ENCODE measurements at places on chromosomes 7 and 10.

GRCh38 chr7:94957061-94957460 is 49.7 kb downstream of the PPP1R9A start:
- no peak for DNase-seq

DNA sequence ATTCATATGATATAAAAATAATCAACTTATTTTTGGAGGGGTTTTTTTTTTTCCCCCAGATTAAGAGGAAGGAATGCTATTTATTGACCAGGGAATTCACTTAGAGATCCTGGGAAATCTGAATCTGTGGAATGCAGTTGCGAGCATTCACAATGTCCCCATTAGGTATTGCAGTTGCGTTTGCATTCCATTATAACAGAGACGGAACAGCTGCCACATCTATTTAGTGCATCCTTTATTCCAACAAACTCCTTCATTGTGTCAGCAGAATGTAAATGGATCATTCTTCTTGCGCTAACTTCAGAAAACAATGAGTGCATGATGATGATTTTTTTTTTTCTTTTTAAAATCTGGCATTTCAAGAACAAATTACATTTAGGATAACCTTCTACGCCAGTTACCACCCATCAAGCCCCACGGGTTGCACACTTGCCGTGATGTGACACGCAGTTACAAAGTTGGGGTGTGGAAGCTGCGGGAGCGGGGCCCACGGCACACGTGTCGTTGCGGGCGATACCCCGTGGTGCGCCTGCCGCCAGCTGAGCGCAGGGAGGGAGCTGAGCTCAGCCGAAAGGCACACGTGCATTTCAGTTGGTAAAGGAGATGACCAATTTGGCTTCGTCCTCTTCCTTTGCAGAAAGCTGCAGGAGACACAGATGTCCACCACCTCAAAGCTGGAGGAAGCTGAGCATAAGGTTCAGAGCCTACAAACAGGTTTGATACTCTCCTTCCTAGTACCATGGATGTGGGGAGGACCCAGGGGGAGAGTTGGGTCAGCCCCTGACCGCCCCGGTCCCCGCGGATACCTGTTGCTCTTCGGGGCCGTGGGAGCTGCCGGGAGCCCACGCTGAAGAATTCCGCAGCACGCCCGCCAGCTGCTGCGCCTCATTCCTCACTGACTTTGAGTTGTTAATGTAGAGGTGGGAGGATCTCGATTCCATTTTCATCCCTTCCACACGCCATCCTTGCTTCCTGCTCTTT is 175.3 kb upstream of the SH2B2 start:
- no peak for DNase-seq

GRCh38 chr7:77707504-77707992 is 11.3 kb downstream of the RSBN1L start:
- DNase-seq = no peak

GRCh38 chr7:157047148-157047547 is 36.7 kb upstream of the MNX1 start:
- no peak for DNase-seq

DNA sequence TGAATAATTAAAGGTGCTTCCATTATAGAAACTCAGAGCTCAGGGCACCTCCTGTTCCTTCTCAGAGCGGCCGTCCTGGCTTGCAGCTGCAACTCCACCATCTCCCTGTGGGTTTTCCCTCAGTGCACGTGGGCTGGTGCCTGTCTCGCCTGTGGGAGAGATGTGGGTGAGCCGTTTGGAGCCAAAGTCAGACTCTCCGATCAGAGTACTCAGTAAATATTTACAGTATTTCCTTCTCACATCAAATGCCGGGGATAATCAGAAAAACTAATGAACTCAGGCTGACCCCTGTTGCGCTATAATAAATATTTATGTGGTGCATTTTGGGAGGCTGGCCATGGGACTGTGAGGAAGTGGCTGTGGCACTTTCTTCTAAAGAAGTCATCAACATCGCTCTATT is 155.8 kb upstream of the HABP2 start:
- DNase-seq = peak; percentile 66

DNA sequence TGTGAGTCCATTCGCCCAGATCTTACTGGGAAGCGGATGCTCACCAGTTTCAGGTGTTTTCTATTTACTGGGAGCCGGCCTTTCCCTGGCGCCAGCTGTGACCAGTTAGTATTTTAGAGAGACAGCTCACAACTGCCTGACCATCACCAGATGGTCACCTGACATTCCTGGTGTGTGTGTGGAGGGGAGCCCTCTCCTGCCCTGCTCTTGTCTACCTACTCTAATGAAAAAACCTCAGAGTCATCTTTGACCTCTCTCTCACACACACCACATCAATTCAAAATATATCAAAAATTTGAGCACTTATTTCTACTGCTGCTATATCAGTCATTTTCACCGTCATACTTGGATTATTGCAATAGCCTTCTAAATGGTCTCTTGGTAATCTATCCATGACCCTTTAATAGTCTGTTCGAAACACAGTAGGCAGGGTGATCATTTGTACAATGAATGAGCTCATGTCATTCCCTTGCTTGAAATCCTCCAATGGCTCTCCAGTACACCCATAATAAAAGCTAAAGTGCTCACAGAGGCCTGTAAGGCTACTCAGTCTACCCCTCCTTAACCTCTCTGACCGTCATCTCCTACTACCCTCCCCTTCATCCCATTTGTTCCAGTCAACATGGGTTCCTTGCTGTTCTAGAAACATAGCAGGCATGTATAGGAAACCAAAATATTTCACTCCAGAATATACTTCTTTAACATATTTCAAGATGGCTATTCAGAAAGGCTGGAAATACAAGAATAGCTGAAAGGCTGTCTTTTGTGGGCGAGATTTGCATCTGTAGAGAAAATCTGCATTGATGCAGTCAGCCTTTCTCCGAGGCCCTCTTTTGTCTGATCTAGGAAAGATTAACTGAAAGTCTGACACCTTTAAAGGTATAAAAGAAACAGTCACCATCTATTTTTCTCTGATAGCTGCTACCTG is 17.5 kb upstream of the NT5C3A start:
- no peak for DNase-seq

DNA sequence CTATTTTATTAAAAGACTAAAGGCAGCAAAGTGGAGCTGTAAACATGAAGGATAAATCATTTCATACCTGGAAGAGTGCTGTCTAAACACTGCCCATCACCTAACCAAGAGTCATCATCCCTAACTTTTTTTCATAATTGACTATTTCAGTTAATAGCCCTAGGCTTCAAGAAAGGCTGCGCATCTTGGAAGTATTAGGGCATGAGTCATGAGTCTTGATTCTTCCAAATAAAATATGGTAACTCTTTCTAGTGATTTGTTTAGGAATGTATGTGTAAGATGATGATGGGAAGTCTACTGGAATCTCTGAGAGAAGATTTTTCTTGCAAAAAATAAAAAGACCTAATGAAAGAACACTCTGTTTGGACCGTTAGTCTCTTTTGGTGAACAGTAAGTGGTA is 207.7 kb upstream of the AHR start:
- no peak for DNase-seq

- DNase-seq = peak; percentile 73
These were observed 101.7 kb upstream of the SVIL start for GRCh38 chr10:29736366-29737073.

DNA sequence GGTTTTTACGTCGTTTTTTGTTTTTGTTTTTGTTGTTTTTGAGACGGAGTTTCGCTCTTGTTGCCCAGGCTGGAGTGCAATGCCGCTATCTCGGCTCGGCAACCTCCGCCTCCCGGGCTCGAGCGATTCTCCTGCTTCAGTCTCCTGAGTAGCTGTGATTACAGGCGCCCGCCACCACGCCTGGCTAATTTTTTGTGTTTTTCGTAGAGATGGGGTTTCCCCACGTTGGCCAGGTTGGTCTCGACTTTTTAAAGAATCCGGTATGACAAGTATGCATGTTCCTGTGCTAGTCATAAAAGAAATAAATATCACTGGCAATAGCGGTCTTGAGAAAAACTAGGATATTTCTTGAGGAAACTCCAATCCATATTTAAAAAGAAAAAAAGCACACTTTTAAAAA is 2.7 kb upstream of the ARL4A start:
- no peak for DNase-seq

DNA sequence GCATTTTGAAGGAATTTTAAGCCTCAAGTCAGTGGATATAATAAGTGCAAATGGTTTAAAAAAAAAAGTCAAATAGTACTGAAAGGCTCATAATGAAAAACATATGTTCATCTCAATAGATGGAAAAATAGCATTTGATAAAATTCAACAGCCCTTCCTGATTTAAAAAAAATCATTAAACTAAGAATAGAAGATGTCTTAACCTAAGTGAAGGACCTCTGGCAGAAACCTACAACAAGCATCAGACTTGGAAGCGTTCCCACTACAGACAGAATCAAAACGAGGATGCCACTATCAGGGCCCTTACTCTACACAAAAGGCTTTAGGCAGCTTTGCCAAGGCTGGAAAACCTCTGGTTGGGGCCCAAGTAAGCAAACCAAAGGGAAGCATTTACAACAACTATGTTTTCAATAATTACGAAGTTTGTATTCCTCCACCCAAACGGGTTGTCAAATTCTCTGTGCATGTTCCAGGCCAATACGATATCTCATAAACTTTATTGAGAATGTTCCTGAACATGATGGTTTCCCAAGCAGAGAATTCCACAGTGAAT is 45.1 kb downstream of the CYTH3 start:
- no peak for DNase-seq

DNA sequence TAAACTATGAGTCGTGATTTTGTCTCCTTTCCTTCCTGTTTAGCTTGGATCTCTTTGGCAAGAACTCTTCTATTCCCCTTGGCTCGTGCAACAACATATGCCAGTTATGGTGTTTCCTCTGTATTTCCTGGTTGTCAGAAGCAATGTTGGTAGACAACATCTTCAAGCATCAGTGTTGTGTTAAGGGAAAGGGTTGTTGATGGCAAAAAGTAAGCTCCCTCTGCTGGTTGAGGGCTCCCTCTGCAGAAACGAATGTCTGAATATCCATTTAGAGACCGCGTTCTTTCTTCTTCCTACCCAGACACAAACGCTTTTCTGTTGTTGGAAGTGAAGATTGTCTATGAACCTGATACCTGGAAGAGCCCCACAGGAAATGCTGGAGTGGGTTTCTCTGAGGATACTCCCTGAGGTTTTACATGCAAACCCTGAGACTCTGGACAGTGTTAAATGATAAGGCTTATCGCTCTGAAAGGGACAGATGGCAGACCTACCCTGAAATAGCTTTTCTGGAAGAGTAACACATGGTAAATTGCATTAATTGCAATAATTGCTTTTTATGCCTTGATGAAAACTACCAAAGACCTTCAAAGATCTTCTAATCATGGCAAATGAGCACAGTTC is 23.5 kb upstream of the C1QL3 start:
- DNase-seq = peak; percentile 33

GRCh38 chr10:58755677-58756076 is 243.0 kb downstream of the BICC1 start:
- no peak for DNase-seq

- no peak for DNase-seq
These were observed 102.0 kb upstream of the DKK1 start for GRCh38 chr10:52212062-52212461.

- DNase-seq = no peak
These were observed 113.9 kb downstream of the FZD1 start for GRCh38 chr7:91378131-91378530.

DNA sequence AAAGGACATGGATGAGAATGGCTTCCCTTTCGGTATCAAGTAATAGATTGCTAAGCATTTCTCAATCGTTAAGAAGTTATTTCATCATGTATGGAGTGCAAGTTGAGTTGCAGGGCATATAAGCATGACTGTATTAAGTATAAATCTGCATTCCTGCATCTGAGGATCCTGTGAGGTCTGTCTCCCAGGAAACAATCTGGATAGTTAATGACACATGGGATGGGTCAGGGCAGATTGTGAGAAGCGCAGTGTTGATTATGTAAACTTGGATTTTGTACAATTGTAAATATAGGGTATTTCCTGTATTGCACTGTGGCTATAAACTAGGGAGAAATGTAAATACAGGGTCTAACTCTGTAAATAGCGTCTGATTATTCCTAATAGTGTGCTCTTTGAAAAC is 102.6 kb downstream of the PLXDC2 start:
- DNase-seq = peak; percentile 78

DNA sequence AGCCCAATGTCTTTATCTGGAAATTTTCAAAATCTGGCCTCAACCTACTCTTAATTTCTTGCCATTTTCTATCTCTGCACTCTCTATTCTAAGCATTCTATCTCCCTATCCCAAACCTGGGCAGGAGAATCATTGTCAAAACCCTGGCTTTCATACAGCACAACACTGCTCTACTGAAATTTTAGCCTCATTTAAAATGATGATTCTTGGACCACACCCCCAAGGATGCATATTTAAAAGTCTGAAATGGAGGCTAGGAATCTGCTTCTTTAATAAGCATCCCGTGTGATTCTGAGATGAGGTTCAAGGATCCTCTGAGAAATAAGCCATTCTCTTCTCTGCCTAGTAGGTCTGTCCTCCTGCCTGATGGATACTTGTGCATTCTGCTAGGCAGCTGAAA is 50.8 kb upstream of the EGR2 start:
- no peak for DNase-seq

GRCh38 chr7:6886198-6886597 is 60.1 kb upstream of the CCZ1B start:
- DNase-seq = no peak

- DNase-seq = no peak
These were observed 96.0 kb upstream of the JCAD start for GRCh38 chr10:30155401-30155800.

- no peak for DNase-seq
These were observed 169.6 kb upstream of the PODXL start for GRCh38 chr7:131726031-131726430.

DNA sequence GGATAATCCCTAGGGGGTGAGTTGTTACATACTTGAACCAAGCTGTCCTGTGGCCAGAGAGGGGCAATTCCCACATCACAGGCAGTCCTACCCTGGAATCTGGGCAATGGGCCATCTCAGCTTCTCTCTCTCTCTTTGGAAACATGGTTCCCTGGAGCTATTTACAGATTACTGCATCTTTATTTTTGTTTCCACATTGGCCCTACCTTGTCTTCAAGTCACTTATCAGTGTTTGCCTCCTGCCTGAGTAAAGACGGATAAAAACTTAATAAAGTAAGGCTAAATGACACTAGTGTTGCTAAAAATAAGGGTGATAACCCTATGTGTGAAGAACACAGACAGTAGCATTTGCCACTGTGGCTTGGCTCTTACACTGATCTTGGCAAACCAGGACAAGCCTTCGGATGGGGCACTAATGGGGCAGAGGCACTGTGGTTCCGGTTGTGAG is 228.2 kb downstream of the GFRA1 start:
- DNase-seq = no peak

GRCh38 chr10:132146941-132147915 is 39.5 kb upstream of the DPYSL4 start:
- DNase-seq = no peak

DNA sequence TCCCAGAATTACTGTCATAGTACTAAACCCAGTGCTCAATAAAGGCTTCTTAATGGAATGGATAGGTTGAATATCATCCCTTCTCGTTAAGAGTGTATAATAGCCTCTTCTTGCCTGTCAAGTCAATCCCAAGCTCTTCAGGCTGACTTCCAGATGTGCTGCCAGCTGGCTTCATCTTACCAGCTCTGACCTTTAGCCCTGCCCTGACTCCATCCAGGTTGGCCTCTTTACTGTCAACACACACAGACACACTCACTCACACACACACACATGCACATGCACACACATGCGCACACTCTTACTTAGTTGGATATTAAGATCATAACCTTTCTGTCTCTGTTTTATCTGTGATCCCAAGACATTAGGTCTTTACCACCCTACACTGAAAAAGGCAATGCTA is 49.1 kb downstream of the ASB4 start:
- DNase-seq = no peak

- DNase-seq = no peak
These were observed 25.3 kb upstream of the CUX1 start for GRCh38 chr7:101792051-101792681.
